Naive thymus-derived CD8-positive, alpha-beta T cell (primary cell): ENCODE measurements at places on chromosomes 5 and 9.

- DNase-seq: no peak
Observed at GRCh38 chr5:68555907-68556681, 340.5 kb downstream of the PIK3R1 start.

DNA sequence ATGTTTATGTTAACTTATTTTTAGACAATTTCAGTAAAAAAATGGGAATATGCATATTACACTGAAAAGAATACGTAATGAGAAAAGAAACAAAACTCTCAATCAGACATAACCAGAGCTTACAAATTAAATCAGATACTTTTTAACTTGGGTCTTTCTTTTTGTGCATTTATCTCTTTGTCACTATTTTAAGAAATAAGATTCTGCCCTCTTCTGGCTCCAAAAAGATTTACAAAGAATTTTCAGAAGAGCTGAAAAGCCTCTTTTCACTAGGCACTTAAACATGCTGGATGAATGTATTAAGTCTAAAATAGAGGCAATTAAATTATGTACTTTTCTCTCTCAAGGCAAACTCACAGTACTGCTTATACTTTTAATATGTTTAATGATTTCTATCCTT is 55.5 kb downstream of the CEP120 start:
- no peak for DNase-seq

DNA sequence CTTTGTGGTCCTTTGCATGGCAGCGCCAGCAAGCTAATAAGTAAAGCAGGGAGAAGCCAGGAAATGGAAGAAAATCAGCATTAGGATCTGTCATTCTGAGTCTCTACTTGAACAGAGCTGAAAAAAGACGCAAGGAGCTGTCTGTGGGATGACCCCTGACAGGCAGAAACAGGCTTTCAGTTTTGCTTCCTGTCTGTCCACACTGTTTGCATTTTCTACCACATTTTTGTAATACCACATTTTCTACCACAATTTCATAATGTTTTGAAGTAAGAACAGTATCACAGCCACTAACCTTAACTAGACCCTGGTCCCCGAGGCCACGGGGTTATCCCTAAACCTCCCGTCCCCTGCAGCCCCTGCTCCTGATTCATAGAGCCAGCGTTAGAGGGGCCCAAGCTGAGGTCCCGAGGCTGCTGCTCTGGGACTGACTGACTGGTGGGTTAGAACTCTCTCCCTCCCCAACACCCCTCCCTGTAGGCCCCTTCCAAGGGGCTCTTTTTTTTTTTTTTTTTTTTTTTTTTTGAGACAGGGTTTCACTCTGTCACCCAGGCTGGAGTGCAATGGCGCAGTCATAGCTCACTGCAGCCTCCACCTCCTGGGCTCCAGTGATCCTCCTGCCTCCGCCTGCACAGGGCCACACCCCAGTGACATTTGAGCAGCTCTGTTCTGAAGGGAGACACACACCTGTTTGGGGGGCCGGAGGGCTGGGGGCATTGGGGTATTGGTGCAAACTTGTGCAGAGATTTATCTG is 4.0 kb upstream of the CLIC3 start:
- DNase-seq: no peak

DNA sequence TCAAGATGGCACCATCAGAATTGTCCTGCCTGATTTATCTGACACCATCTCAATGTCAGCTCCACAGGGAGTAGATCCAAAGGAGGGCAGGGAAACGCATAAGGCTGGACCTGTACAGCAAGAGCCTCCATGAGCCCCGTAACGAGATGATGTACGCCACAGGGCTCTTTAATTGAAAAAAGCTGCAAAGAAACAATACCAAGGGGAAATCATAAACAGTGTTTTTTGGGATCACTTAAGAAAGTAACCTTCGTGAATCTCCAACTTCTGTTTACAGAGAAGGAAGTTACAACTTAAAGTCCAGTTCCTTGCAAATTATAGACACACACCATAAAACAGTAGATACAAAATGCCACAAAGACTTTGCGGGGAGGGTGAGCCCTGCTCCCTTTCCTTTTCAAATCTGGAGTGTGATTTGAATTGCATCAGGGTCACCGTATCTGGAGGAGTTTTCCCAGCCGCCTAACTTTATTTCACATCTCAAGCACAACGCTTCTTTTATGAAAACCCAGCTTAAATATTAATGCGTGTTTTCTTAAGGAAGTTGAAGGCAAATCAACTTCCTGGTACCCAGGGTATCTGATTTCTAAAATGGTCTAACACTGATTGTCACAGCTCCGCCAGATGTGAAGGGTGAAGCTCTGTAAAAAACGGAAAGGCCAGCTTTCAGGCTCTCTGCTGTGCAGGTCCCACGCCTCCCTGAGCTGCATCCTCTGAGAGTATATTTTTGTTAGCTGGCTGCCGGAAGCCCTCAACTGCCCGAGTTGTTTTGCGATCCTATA is 88.9 kb downstream of the EBF1 start:
- no peak for DNase-seq

DNA sequence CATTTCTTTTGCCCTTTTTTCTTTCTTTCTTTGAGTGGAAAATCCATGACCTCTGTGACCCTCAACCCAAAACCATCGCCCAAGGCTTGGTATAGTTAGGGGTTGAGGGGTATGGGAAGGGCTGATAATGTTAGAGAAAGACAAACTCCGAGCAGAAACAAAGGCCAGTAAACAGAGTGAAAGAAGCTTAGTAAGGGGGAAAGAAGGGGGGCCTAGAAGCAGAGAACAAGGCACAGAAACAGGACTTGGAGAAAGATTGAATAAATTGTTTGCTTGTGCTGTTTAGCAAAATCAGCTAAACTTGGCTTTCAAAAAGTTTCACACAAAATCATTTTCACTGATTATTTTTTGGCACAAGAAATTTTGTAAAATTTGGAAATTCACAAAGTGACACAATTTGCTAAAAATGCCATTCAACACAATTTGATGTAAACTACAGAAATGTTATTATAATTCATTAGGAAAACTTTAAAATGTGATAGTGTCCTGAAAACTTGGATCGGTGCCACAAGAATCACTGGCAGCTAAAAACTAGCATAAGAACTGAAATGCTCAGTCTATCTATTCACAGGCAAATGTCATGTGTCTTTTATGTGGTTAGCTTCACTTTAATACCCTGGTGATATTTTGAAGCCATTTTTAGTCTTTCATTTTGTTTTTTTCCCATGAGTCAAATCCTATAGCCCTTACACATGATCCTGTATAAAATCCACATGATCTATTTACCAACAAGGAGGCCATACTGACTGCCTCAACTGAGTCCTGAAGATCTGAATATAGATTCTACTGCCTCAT is 276.4 kb downstream of the NR2F1-AS1 start:
- DNase-seq: no peak

GRCh38 chr9:92187989-92188714 is 72.9 kb upstream of the SPTLC1 start:
- DNase-seq: no peak

- no peak for DNase-seq
Observed at GRCh38 chr5:137842296-137842695, 25.4 kb upstream of the MYOT start.

- DNase-seq: no peak
Observed at GRCh38 chr9:122444041-122444733, 33.5 kb downstream of the OR1J1 start.

DNA sequence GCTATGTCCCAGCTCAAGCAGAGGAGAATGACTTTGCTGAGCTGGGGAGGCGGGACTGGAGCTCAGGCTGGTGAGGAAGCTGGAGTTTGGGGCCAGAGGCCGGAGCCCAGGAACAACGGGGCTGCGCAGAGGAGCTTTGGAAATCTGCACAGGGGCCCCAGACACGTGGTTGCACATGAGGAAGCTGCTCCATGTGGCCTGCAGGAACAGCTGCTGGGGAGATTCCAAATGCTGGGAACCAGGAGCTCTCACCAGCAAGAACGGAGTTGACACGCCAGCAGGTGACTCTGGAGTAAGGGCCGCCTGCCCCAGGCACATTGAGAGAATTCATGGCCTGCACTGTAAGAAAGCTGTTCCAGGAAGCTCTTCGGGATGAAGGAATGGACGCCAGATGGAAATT is 91.0 kb downstream of the OLFM1 start:
- no peak for DNase-seq

DNA sequence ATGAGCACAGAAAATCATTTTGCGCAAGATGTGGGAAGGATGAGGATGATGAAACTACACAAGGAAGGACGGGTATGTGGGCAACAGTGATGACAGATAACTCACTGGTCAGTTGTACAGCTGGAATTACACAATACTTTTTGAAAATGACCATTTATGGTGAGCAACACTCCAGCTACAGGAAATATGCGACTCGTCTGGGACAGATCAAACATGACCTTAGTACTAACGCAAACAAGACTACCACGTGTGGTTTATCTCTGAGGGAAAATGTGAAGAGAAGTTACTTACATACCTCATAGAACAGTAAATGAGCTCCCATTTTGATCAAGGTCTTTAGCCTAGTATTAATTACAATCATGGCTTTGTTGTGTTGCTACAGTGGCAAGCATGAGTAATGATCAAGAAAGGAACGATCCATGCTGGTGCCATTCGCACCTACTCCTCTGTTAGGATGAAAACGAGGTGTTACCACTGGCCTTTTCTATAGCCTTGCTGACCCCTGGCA is 456.9 kb downstream of the BNC2 start:
- no peak for DNase-seq

DNA sequence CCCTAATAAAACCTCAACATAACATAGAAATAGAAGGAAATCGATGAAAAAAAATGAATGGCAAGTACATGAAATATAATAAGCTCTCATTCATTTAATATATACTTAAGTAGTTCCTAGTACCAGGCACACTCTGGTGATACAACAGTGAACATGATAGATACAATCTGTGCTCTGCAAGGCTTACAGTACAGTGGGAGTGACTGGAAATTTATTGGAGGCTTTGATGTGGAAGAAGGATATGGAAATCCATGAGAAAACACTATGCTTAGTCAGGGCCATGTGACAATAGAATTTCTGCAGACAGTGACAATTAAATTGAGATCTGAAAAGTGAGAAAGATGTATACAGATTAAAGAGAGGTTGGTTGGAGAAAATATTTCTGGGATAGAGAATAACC is 32.0 kb upstream of the IL33 start:
- DNase-seq: no peak

DNA sequence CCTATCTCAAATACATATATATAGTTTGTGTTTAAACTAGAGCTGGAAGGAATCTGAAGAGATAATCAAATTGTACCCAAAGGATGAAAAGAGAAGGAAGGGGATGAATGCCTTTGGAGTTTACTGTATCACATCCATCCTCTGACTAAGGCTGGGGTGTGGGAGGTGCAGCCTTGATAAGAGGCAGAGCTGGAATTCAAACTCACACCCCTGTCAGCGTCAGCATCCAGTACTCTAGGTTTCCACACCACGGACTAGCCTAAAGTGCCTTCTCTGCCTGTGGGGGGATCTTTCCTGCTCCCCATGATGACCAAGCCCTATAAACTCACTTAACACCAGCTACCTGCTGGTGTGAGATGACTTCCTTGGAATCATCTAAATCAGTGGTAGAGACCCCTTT is 48.1 kb downstream of the EPB41L4B start:
- DNase-seq: no peak

GRCh38 chr5:68456756-68457217 is 241.2 kb downstream of the PIK3R1 start:
- DNase-seq: no peak

DNA sequence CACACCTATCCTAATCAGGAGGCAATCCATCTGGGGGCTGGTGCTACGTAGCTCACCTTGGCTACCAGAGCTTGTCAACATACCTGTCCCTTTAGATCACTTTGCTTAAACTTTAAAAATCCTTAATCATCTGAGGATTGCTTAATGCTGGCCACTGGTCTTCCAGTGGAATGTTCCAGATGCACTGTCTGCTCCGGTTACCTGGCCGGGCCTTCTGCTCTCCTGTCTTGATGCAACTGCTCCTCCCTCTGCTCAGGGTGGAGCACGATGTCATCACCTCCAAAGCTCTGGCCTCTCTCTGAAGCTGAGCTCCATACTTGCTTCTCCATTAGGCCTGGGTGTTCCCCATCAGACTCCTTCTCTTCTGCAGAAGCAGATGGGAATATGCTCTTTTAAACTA is 106.5 kb upstream of the OTULINL start:
- DNase-seq: no peak

DNA sequence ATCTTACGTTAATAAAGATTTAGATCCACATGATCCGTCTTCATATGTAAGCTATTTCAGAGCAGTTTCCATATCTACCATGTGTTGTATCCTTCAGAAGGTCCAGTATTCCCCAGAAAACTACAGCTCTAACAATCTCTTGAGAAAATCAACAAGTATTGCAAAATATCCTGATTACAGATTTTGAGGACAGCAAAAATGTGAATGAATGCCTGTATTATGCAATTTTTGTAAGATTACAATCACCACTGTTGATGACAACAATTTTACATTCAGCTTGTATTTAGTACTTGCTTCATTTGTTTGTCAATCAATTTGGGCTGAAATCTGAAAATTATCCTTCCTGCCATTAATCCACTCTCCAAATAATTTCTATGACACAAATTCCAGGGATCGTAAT is 43.0 kb upstream of the FLT4 start:
- no peak for DNase-seq

DNA sequence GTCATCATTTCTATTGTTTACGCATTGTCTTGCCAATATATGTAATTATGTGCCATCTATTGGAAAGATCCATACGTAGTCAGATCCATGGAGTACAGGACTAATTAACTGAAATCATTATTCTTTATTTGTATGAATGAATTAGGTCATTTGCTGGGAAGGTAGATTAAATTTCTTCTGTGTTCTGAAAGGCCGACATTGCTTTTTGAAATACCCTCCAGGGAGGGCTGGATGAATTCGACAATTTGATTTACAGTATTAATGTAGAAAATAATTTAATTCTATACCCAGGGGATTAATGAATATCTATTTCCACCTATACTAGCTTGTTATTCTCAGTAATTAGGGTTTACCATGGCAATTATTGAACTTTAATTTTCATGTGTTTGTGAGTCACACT is 117.6 kb downstream of the CHSY3 start:
- no peak for DNase-seq

DNA sequence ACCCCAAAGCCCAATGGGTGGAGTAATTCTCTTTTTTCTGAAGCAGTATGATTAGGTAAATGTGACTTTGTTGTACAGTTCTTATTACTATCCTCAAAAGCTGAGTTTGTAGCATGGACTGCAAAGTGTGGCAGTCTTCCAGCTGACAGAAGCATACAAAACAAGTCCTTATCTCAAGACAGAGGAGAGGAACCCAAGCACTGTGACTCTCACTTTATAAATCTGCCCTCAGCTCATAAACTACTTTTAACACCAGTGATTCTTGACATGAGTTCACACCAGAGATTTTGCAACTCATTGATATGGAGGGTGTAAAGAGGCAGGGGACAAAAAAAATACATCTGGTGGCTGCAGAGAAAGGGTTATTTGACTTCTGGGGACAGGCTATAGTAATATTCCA is 251.6 kb downstream of the NTRK2 start:
- DNase-seq: no peak

- no peak for DNase-seq
Observed at GRCh38 chr9:110526426-110526825, 53.1 kb downstream of the SVEP1 start.

DNA sequence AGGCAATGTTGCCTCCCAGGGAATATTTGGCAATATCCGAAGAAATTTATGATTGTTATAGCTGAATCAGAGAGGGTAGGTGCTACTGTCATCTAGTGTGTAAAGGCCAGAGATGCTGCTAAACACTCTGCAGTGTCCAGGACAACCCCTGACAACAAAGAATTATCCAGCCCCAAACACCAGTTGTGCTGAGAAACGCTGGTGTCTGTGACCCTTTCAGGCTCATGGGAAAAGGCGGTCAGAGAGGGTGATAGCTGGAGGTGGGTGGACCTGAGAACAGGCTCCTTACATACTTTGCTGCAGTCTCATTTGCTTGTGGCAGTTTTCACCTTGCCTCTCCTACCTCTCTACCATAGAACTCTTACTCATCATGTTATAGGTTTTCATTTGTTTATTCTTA is 295.3 kb upstream of the DMRT1 start:
- no peak for DNase-seq
